EL (cell line): ENCODE measurements at places on chromosomes 13 and 19.
A peak's percentile ranks its signal among the peaks of the same experiment; 100 is the strongest.

DNA sequence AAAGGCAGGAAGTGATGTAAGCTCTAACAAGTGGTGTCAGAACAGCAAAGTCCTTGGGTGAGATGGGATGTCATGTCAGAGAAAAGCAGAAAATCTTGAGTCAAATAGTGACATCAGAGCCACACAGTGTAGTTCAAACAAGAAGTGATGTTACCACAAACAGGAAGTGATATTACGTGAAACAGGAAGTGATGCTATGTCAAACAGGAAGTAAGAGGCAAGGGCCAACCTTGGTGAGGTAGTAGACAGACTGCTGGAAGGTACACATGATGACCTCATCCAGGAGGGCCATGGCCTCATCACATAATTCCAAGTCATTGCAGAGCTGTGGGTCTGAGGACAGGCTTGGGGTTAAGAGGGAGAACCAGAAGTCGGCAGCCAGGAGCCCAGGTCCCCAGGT is 7.0 kb upstream of the MAMSTR start:
- DNase-seq, result no peak

- DNase-seq, result no peak
Measured at GRCh38 chr13:112242777-112243176, 133.4 kb upstream of the SPACA7 start.

GRCh38 chr13:79496188-79496587 is 15.2 kb downstream of the NDFIP2 start:
- DNase-seq, result no peak

GRCh38 chr13:64900039-64900438 is 2330.1 kb downstream of the PCDH9 start:
- DNase-seq, result no peak

DNA sequence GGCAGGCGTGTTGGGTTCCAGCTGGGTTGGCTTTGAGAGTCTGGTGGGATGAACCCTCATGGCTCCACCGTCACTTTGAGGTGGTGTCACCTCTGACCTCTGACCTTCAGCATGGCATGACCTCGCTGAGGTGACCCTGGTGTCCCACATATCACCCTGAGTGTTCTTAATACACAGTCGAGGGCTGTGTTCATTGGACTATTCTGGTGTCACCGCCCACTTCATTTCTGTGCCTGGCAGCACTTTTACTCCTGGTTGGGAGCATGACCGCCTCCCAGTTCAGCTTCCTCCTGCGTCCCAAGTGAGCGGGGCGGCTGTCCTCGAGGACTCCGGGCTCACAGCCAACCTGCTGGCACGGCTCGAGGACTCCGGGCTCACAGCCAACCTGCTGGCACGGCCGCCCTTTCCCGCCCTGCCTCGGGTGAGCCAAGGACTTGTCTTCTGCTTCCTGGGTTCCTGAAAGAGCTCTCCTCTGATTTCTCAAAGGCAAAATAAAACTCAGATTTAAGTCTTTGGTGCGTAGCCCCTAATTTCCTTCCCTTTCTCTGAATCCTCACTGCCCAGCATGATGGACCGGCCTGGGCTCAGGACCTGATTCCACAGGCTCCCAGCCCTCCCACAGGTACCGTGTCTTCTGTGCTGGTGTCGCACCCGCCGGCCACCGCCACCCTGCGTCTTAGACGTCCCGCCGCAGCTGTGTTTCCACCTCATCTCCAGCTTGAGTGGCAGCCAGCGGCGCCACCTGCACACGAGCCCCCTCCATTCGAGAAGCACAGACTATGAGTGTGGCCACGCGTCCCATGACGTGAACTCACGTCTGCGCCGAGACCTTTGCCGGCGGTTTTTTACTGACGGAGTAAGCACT is 10.4 kb downstream of the ATP4B start:
- peak; percentile 39 for DNase-seq

DNA sequence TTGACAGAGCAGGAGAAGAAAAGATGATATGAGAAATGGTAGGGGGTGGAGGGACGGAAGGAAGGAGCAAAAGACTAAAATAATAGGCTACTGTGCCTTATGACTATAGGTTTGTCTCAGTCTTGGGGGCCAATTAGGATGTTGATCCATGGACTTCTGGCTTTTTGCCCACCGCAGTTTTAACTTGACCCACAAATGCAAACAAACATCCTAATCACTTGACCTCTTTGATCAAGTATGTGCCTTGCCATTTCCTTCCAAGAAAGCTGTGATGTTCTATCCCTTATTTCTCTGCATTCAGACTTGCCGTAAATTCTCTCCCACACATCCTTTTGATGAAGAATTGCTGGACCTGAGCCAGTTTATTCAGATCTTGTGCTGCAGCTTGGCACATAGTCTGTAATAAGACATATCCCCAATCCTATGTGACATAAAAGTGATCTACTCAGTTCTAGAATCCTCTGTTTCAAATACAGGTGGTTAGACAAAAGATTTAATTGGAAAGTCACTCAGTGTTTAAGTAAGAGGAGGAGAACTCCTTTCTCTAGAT is 62.8 kb downstream of the TPT1 start:
- DNase-seq, result no peak

DNA sequence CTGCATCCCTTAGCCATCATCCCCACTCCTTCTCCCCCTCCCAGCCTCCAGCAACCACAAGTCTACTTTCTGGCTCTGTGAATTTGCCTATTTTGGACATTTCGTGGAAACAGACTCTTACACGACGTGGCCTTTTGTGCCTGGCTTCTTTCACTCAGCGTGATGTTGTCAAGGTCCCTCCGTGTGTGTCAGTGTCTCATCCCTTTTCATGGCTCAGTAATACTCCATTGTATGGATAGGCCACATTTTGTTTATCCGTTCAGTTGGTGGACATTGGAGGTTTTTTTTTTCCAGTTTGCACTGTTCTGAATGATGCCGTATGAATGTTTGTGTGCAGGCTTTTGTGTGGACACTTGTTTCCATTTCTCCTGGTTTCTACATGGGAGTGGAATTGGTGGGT is 38.0 kb downstream of the BICRA start:
- no peak for DNase-seq

DNA sequence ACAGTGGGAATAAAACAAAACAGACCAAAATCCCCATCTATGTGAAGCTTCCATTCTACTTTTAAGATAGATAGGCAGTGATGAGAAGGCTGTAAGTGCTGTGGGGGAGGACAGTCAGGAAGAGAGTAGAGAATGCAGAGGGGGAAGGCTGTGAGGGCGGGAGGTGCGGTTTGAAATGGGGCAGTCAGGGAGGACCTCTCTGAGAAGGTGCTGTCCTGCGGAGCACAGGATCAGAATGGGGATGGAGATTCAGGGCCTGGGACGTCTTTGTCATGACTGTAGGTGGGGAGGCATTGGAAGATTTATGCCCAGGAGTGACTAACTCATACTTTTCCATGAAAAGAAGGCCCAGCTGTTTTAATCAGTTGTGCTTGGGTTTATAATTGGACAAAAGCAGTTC is 3.9 kb upstream of the GPR183 start:
- DNase-seq, result peak; percentile 39

GRCh38 chr19:30386551-30387143 is 14.5 kb downstream of the ZNF536 start:
- DNase-seq, result no peak

GRCh38 chr19:44807652-44808462 is 1.0 kb upstream of the BCAM start:
- peak; percentile 66 for DNase-seq

- peak; percentile 83 for DNase-seq
Measured at GRCh38 chr19:2016041-2016807, 710 bp upstream of the BTBD2 start.

GRCh38 chr13:98492335-98493041 is 84.4 kb downstream of the STK24 start:
- DNase-seq, result no peak

- DNase-seq, result peak; percentile 58
Measured at GRCh38 chr19:16067205-16067938, 8.9 kb upstream of the TPM4 start.

GRCh38 chr19:34319230-34319585 is 45.8 kb upstream of the GPI start:
- DNase-seq, result no peak

- no peak for DNase-seq
Measured at GRCh38 chr13:88649855-88650254, 978.7 kb downstream of the SLITRK5 start.

GRCh38 chr19:33561261-33561660 is 39.7 kb upstream of the PEPD start:
- no peak for DNase-seq

- DNase-seq, result no peak
Measured at GRCh38 chr13:31803311-31803710, 64.0 kb downstream of the RXFP2 start.

DNA sequence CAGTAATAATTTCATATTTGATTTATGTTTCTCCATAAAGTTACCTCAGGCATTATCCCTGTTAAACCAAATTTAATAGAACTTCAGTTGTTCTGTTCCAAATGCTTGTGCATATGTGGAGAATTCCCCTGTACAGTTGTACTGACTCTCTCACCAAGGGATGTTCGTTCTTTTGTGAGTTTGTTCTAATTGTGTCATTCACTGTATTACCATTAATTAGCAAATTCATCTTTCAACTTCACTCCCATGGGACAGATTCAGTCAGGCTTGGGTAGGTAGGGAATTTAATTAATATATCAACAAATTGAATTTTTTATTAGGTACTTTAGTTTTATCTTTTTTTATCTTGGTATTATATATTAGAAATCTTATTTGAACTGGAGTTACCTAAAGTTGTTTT is 265.4 kb downstream of the DCT start:
- DNase-seq, result no peak

DNA sequence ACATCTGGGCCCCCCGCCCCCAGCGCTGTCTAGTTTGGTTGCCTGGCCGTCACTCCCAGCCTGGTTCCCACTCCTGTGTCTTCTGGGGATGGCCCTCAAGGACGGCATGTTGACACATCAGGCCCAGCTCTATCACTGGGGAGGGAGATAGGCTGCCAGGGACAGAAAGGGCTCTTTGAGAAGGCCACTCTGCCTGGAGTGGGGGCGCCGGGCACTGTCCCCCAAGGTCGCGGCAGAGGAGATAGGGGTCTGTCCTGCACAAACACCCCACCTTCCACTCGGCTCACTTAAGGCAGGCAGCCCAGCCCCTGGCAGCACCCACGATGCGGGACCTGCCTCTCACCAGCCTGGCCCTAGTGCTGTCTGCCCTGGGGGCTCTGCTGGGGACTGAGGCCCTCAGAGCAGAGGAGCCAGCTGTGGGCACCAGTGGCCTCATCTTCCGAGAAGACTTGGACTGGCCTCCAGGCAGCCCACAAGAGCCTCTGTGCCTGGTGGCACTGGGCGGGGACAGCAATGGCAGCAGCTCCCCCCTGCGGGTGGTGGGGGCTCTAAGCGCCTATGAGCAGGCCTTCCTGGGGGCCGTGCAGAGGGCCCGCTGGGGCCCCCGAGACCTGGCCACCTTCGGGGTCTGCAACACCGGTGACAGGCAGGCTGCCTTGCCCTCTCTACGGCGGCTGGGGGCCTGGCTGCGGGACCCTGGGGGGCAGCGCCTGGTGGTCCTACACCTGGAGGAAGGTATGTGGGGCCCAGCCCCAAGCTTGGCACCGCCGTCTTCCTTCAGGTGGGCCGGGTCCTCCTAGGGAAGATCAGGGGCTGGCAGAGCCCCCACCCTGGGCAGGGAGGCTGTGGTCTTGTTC is at the start of gene AMH:
TSS of gene AMH (plus strand) at position 314 of the 857 bp plus-strand sequence. CDS start at position 324, 10 bp downstream.
- DNase-seq, result no peak

DNA sequence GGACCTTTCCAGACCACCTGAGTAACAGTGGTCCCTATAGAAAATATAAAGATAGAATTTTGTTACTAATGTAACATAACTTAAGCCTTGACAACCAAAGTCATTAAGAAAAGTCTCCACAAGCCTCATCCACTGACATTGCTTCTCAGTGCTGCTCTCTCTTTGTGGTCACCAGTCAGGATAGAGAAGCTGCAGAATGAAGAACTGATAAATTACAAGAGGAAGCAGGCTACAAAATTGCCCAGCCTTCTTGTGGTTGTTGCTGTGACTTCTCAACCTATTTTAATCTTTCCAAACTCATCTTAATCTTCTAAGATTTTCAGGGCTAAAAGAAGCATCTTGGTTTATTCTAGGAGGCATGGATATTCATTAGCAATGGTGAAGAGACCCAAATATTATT is 343.8 kb downstream of the MZT1 start:
- no peak for DNase-seq

DNA sequence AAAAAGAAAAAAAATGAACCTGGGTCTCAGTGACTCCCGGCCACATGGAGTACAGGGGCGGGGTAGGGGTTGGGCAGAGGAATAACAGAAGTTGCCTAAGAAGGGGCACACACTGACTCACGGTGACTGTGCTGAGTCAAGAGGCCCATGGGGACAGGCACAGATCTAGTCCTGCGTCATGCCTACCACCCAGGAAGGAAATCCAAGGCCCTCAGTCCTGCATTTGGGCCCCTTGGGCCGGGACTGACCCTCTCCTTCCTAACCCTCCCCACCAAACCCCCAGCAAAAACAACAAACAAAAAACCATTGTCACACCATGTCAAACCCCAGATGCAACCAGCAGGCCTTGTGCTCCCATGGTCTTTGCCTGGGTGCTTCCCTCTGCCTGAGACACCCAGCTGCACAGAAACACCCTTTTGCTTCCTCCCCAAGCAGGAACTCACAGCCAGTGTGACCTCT is 9.6 kb upstream of the NOTCH3 start:
- DNase-seq, result peak; percentile 81

DNA sequence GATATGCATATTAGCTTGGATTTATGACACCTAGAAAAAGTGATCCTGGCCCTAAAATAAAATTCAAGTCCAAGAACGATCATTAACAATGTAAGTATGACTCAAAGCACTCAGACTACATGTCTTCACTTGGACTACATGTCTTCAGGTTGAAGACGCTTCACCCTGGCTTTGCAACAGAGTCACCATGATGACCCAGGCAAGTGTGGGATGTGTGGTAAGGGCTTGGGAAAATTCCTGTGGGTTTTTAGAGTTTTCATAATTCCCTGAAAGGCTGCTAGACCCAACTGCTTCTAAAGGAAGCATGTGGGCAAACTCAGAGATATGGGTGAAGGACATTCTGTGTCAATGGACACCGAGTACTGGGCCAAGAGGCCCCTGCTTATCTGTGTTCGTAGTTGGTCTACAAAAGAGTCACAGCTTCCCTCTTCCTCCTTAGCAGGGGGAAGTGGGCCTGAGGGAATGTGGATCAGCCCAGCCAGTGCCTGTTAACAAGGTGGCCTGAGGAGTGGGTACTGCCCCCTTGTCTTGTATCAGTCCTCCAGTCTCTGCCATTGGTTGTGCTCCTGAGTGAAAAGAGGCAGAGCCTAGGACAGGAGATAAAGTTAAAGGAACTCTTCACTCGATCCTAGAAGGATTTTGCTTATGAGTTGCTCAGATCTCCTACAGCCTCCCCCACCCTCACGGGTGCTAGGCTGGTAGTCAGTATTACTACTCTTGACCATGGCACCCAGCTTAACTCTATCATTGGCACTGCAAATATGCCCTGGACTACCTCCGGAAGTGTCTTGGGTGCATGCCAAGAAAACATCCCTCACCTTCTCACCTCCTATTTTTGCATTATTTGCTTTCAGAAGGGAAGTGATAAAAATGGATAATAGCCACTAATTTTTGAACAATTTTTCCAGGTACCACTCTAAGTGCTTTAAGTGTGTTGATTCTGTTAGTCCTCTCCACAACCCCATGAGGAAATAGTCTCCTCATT is 406.3 kb downstream of the COG6 start:
- no peak for DNase-seq
